ENCODE measurements at places on chromosomes 3 and 15.

DNA sequence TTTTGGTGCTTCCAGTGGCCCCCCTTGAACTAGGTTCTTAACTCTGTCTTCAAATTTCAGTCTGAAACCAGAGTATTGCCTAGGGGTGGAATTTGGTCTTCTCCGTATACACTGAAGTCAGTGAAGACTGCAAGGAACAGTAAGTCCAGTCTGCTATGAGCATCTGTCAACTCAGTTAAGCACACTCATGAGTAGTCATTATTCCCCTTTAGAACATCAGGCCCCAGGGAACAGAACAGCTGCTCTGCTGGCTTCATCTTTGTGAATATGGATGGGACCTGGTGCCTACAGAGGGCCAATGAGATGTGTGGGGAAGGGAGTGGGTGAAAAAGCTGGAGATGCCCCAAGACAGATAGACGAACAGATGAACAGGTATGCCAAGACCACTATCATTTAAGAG lies 85.2 kb upstream of the PRR23C start:
- no peak for DNase-seq

GRCh38 chr15:73941044-73941443 lies 14.8 kb downstream of the LOXL1 start:
- DNase-seq = no peak

GRCh38 chr15:101573951-101574350 lies 78.2 kb downstream of the TM2D3 start:
- no peak for DNase-seq

- no peak for DNase-seq
These were observed 78.6 kb downstream of the FHIT start for GRCh38 chr3:61172684-61173083.

DNA sequence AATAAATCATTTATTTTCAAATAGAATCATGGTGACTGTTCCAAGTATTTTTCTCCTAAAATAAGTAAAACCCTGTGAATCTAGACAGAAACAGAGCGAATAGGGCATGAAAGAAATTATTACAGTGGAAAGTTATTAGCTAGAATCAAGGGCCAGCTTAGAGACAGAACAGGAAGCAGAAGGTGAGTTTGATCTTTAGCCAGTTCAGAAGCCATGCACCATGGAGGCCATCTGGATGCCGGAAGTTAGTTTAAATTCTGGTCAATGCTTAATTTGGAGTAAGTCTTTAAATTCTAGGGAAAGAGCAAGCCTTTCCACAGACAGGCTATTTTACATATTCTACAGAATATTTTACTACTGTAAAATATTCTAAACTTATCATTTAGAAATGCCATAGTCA lies 574.8 kb downstream of the CADM2 start:
- no peak for DNase-seq

GRCh38 chr15:68730471-68730919 lies 90.2 kb downstream of the ANP32A start:
- no peak for DNase-seq

DNA sequence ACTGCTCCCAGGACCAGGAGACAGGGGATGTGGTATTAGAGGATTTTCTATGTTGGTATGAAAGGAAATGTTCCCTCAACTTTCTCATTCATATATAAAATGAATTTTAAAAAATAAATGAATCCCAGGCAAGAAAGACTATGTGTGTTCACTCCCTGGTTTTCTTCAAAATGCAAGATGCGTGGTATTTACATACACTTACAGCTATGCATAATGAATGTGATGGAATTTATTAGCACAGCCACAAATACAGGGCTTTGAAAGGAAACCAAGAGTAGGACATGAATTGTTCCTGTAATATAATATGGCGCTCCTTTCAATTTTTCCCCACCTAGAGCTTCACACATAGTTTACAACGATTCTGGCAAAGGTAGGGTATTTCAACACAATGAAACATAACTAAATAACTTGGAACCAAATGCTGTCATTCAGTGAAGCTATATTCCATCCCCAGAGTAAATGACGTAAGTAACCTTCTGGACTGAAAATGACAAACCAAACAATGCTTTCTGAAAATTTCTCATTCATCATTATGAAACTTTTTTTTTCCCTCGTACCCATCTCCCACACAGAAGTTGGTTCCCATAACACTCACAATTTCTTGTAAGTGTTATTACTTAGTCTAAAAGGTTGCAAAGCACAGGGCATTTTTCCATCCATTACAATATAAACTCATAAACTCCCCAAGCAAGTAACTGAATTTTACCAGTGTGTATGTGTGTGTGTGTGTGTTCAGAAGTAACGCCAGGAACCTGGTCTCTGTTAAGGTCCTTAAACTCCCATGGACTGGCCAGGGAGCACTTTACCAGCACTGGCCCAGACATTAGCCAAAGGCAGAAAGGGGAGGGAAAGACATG lies 41.8 kb downstream of the CBLB start:
- no peak for DNase-seq

DNA sequence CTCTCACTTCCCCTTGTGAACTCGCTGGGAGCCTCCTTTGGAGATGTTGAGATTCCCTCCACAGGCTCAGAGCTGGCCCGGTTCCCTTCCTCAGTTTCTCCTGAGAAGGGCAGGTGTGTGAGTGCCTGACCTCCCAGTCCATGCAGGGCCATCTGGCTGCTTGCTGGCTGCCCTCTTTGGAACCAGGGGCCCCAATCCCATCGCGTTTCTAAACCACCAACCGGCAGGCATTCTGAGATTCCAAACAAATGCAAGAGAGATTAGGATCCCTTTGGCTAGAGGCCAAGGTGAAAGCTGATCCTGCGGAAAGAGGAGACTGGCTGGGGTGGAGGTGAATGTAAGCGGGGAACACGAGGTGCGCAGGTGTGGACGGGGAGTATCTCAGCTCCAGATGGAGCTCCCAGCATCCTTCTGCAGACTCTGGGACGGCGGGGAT lies 2.9 kb upstream of the PRRT3 start:
- DNase-seq = no peak

- DNase-seq = no peak
These were observed 155.2 kb upstream of the TLE3 start for GRCh38 chr15:70252951-70253320.

DNA sequence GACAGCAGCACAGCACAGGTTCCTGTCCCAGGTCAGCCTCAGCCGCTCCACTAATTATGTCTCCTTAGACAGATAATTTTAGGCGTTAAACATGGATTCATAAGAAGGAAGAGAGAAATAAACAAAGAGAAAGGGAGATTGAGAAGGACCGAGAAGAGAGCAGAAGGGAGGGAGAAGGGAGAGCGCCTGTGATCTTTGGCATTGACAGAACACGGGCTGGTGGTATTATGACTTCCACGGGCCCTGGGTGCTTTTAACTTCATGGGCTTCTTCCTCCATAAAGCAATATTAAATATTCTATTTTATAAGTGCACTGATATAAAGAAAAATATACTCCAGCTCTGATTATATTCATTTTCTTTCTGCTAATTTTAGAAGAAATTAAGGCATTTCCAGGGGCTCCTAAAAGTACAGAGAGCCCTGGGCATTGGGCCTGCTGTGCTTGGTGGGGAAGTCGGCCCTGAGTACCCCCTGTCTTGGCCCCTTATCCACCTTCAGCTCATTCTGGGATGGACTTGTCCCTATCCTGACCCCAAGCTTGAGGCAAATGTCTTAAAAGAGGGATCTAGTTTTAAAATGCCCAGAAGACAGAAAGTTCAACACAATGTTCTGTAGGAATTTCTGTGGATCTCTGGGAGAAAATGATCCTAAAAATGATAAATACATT lies 135.3 kb downstream of the MEX3B start:
- DNase-seq = no peak

- no peak for DNase-seq
These were observed 988 bp upstream of the NFKBIZ start for GRCh38 chr3:101848326-101848725.

DNA sequence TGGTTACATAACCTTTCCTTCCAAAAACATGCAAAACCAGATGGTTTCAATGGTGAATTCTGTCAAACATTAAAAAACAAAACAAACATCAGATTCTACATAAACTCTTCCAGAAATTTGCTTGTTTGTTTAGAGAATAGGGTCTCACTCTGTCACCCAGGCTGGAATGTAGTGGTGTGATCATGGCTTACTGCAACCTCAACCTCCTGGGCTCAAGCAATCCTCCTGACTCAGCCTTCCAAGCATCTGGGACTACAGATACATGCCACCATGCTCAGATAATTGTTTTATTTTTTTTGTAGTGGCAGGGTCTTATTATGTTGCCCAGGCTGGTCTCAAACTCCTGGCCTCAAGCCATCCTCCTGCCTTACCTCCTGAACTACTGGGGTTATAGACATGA lies 36.1 kb downstream of the FBXL2 start:
- no peak for DNase-seq

- no peak for DNase-seq
These were observed 29.6 kb downstream of the MSL2 start for GRCh38 chr3:136166507-136166906.

DNA sequence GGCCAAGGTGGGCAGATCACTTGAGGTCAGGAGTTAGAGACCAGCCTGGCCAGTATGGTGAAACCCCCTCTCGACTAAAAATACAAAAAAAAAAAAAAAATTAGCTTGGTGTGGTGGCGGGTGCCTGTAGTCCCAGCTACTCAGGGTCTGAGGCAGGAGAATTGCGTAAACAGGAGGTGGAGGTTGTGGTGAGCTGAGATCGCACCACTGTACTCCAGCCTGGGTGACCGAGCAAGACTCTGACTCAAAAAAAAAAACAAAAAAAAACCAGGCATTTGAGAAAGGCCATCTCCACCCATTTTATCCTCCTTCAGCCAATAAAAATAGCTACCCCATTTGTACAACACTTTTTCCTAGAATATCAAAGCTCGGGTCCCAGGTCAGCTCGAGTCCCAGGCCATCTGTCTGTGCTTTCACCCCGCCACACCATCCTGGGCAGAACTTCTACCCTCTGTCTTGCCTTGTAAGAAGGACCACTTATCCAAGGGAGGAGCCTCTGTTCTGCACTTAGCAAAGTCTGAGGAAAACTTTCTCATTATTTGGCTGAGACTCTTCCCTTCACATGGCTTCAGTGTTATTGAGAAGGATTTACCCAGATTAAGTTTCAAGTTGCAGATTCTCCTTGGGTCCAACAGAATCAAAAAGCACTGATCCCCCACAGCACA lies 99.1 kb downstream of the MESD start:
- no peak for DNase-seq

GRCh38 chr3:22937536-22937935 lies 265.6 kb upstream of the UBE2E2 start:
- no peak for DNase-seq

DNA sequence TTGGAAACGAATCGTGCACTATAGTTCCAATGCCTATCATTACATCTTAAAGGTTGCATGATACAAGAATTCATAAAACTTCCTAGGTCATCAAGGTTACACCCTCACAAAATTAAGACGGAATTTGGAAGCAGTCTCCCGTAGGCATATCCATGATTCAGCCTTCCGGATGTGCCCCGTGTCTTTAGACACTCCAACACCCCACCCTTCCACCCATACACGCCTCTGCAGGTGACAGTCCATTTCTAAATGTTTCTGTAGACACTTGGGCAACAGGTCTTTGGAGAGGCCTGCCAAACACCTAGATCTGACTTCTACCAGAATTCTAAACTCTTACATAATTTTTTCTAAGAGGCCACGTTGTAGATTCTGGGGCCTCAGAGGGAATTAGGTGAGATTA lies 49.8 kb downstream of the LDHAL6B start:
- DNase-seq = no peak

DNA sequence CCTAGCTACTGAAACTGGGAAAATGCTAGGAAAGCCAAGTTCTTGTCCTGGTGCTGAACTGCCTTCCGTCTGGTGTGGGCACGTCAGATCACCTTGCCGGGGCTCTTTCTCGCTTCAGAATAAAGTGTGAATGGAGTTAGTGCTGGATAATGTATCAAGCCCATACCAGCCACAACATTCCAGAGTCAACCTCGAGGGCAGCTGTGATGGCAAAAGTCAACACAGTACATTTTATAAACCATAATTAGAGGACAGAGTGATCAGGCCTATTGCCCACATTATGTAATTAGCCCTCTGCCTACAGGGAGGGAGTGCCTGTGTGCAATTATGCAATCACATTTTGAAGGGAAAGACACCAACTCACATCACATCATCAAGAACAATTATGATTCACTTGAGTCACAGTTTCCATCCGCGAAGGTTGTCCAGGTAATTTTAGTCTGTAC lies 165.2 kb downstream of the RORA start:
- DNase-seq = no peak

DNA sequence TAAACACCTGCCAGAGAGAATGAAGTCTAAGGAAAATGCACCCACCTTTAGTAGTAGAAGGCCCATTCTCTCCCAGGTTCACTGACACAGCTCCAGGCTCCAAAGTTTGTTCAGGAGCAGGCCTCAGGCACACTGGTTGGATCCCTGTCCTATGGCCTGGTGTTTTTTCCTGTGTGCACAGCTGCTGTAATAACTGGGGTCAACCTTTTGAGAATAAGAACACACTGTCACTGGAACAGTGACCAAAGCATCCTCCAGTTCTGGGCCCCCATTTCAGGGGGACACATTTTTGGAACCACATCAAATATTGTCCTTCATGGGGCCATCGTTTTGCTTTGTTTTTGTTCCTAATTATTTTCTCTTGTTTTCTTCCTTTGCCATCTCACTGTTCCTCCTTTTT lies 95.8 kb downstream of the ARNT2 start:
- DNase-seq = no peak

GRCh38 chr3:126997455-126998038 lies 14.6 kb downstream of the PLXNA1 start:
- DNase-seq = no peak

GRCh38 chr15:48645558-48646330 lies at the start of gene FBN1:
TSS of gene FBN1 (minus strand) at chr15:48645709. CDS start at chr15:48644769, 940 bp downstream.
- no peak for DNase-seq

DNA sequence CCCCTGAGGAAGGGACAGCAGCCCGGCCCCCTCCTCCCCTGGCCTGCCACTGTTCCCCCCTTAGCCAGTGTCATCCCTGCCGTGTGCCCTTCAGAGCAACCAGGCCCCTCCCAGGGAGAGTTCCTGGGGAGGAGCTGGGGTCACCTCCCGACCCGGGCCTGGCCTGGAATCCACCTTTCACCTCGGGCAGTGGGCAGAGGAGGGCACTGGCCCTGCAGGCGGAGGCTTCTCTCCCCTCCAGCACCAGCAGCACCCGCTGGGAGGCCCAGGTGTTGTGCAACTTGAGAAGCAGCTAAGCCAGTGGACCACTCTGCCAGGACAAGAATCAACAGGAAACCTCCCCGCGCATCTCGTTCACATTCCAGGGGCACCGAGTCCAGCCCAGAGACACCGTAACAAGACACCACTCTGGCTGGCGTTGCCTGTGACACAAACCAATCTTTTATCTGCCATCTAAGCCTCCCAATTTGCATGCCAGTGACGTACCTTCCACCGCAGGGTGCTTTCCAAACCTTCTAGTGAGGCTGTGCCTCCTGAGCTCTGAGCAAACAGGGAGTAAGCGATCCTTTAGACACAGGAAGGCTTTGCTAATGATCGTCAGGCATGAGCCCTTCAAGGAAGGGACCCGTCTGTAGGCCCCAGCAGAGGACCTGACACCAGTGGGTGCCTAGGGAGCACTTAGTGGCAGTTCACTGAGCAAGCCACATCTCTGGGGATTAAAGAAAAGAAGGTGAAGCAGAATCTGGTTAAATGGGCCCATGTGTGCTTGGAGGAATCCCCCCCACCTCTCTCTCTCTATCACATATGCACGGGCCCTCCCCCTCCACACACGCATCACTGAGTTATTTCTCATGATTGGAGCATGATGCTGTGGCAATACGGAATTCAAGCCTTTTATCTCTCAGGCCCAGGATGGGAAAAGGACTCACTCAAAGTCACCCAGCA lies 98.9 kb upstream of the TLE3 start:
- DNase-seq = no peak

Measured in hypothalamus (tissue), 51 donors.